GM12864 (cell line): ENCODE measurements at places on chromosomes 3 and 15.

GRCh38 chr3:13727890-13728289, 152.0 kb downstream of the WNT7A start:
- no peak for DNase-seq

- no peak for DNase-seq
These were observed 161.8 kb downstream of the XXYLT1 start for GRCh38 chr3:195109098-195109657.

DNA sequence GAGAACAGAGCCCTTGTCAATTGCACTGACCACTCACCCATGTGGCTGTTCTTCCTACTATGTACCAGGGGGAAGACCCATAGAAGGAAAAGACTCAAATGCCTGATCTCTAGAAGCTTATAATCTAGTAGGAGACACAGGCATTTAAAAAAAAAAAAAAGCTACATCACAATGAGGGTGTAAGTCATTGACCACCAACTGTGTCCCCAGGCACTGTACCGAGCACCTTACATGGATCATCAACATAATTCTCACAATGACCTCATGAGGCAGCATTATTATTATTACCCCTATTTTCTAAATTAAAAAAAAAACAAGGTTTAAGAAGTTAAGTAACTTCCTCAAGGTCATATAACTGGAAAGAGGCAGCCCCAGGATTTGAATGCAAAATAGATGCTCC, 247.4 kb downstream of the SHOX2 start:
- DNase-seq: no peak

DNA sequence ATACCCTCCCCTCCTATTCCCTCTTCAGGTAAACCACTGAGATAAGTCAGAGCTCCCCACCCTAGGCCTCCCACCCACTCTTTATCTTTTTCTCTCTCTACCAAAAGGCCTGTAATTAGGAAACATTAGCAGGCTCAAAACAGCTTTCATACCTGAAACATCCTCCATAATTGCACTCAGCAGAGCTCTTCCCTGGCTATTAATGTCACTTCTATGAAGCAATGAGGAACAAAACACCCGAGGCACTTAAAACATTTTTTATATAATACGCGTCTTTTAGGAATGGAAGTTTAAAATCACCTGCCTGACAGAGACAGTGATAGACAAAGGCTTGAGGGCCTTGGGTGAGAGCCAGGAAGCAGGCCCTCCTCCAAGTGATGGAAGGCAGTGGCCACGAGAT, 138.9 kb downstream of the EPHB1 start:
- no peak for DNase-seq

DNA sequence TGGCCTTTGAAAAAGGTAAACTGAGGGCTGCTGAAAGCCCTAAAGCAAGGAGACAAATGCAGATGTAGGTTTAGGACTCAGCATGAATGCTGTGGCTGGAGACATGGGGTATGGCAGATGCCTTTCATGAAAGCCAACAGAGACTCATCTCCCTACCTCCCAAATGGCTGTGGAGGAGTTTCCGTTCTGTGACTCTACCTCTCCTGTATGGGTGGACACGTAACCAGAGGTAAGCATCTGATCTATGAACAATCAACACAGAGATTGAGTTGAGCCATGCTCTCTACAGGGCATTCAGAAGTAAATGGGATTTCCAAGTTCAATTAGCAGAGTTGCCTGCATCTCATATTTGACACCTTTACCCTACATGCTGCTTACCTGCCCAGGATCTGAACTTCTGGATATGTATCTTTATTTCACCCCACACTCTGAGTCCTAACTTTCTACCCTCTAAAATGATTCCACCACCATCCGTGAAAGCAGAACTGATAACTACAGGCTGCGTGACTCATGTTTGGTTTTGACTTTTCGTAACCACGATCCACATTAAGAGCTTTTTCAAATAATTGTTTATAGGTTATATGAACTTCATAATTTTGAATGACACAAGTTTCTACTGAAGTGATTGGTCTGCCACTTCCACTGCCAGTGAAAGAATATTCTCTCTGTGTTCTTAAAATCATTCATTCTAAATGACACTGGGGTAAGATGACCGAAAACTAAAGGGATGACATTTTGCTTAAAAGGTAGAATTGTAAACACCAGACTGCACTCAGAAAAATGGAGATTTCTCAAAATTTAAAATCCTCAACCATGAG, 1058.7 kb downstream of the FHIT start:
- DNase-seq: no peak

DNA sequence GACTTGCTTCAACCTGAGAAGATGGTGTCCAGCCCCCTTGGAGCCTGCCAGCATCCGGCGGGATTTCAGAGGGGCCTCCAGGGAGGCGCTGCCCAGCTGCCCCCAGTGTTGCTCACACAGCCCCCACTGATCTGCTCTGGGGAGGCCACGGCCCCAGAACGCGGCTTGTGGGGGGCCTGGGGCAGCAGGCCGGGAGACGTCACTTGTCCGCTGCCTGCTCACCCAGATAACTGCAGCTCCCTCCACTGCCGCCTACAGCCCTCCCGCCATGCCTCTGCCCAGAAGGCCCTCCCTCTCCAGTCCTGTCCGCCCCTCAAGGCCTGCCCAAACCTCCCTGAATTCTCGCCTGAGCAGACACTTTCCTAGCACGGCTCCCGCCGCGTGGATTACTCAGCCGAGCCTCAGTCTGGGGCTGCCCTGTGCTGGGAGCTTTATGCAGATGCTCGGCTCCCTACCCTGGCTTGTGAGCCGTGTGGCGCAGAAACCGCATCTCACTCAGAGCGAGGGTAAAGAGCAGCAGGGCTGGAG, 17.2 kb upstream of the ADIPOQ start:
- DNase-seq: no peak

DNA sequence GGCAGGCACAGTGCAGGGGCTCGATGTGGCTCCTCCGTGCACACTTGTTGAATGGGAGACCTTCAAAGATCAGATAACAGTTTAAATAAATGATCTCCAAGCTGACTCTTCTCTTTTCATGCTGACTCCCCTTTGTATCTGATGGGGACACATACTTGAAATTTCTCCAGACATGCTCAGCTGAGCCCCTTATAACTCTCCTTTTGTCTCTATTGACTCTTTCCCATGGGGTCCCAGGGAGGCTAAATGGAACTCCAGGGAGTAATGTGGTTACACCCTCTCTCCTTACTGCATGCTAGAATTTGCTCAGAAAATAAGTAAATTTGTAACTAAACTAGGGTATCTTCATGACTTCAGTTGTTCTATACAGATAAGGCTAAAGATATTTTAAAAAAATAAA, 48.2 kb upstream of the TM4SF4 start:
- DNase-seq: no peak

DNA sequence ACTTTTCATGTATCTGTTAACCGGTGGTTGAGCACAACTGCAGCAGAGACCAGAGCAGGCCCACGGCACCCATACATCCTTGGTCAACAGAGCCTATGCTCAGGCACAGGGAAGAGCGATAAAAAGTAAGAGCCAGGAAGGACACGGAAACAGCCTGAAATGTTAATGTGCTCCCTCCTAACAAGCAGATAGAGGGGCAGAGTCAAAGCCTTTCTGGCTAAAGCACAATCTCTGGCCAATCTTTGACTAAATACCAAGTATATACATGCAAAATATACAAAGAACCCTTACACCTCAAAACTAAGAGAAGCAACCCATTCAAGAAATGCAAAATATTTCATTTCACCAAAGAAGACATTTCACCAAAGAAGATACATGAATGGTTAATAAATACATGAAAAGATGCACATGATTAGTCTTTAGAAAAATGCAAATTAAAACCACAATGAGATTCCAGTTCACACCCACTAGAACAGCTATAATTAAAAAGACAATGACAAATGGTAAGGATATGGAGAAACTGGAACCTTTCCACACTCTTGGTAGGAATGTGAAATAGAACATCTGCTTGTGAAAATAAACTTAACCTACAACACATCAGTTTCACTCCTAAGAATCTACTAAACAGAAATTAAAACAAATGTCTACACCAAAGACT, 88.0 kb downstream of the OSBPL10 start:
- DNase-seq: no peak

DNA sequence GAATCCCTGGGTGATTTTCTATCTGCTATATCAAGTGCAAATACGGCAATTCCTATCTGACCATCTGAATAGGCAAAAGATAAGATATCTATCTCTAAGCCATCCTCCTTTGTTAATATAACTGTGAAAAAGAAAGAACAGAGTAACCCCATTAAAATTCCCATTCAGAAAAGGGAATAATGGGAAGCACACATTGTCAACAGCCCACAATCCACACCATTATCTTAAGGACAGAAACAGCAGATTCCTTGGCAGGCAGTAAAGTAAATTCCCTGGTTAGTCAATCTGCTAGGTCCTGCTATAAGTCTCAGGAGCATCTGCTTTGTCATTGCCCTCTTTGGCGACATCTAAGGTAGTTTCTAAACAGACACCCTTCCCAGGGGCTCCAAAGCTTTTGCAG, 21.9 kb upstream of the NRG4 start:
- no peak for DNase-seq

DNA sequence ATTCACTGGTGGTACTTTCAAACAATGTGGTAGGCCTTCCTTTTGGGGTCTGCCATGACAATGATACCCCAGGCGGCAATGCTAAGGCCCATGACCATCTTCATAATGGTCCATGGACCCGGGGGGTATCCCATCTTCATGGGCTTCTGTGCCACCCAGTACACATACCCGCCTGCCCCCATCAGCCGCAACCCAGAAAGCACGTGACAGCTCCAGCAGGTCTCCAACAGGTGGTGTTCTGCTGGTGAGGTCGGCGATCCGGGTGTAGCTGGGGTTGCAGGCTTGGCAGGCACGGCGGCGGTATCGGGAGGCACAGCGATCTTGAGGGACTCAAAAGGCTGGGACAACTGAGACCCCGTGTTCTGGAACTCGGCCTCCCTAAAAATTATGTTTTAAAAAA, 214.5 kb downstream of the SNRPN start:
- no peak for DNase-seq

- no peak for DNase-seq
These were observed 313.9 kb upstream of the SATB1 start for GRCh38 chr3:18739099-18739433.

GRCh38 chr15:52100807-52101442, 11.7 kb downstream of the BCL2L10 start:
- DNase-seq: no peak

GRCh38 chr3:59189526-59189925, 139.7 kb upstream of the CFAP20DC start:
- no peak for DNase-seq

DNA sequence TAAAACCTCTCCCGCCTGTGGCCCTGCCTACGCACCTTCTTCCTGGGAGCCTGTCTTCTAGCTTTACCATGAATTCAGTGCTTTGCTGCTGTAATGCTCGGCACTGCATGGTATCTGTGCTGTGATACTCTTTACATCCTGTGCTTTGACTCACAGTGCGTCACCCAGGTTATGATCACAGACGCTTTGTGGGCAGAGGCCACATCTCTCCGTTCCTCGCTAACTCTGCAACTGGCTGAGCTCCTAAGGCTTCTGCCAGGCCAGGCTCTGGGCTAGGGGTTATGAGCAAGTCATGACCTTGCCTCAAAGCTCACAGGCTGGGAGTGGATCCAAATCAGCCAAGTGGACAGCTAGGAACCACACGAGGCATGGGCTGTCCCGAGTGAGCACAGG, 23.2 kb downstream of the SPTBN5 start:
- DNase-seq: no peak

DNA sequence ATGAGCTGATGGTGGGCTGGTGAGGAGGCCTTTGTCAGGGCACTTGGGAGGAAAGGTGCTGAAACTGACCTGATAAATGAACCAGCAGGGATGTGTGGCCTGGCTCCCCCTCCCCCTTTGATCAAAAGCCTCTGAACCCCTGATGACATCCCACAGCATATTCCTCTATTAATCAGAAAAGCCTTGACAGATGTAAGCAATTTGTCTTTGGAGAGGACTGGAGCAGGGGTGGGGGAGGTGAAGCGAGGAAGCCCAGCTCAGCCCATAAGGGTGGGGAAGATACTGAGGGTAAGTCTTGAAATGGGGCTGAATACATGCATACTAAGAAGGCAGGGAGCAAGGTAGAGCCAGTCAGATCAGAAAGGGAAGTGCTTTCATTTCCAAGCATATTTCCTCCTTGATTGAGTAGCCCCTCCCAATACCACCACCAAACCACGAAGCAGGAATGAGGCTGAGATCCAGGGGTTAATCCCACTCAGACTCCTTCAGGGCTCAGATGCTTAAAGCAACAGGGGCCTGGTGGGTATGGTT, 34.7 kb upstream of the MRPS22 start:
- no peak for DNase-seq

DNA sequence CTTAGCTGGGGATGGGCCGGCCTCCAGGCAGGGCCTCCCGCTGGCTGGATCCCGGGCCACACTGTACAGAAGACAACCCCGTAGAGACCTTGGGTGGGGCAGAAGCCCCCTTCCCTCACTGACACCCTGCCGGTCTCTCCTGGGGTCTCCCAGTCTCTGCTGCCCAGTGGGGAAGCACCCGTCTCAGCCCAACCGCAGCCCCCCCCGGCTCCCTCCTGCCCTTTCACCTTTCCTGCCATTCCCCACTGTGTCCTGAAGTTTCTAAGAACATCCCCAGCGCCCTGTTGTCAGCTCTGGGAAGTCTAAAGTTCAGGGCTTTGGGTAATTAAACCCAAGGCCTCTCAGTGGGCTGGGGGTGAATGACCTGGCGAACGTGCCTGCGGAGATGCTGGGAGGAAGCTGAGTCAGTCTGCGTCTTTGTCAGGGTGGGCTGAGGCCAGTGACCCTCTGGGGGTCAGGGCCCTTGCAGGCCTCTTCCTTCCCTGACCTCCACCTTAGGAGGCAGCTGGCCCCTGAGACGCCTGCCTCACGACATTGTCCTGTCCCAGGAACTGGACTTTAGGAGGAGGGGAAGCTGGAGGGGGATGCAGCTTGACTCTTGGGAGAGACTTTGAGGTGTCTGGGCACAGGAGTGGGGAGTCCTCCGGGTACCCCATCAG, 1.4 kb upstream of the SLC51A start:
- DNase-seq: no peak

DNA sequence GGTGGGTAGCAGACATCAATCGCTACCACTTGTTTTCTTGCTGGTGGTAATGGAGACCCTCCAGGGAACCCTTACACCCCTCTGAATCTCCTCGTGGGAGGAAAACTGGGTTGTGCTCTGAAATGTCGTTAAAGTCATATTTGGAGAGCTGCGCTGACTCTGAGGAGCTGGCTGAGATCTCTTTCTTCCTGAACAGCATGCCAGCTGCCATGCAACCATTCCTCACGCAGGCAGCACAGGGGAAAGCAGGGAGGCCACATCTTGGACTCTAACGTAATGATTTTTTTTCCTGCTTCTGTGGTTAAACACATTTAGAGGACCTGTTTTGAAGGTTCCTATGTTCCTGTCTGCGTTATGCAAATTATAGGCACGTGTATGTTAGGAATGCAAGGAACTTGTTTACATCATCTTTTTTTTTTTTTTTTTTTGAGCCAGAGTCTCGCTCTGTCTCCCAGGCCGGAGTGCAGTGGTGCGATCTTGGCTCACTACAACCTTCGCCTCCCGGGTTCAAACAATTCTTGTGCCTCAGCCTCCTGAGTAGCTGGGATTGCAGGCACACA, 156.7 kb downstream of the TJP1 start:
- no peak for DNase-seq

DNA sequence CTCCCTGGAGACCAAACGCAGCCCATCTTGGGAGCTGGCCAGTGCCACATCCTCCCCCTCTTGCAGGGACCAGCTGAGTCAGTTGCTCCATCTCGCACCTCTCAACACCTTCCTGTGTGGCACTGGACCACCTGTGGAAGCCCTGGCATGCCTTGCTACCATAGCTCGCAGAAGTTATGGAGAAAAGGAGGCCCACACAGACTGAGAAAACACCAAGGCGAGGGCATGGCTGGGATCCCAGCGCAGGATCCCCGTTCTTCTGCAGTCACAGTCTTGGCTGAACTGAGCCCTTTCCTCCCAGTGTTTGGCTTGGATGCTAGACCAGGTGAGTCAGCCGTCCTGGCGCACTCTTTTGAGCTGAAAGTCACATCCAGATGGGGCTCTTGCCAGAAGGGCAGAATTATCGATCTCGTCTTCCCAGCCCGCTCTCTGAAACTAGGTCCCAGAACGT, 46.9 kb downstream of the CHRD start:
- DNase-seq: no peak
